Psoas muscle (tissue), 8 donors: ENCODE measurements at places on chromosomes 1 and 21. TPM values are rescaled to one million over a fixed set of nuclear protein-coding genes. Genes with fewer than 3 reads are reported as not detected.

DNA sequence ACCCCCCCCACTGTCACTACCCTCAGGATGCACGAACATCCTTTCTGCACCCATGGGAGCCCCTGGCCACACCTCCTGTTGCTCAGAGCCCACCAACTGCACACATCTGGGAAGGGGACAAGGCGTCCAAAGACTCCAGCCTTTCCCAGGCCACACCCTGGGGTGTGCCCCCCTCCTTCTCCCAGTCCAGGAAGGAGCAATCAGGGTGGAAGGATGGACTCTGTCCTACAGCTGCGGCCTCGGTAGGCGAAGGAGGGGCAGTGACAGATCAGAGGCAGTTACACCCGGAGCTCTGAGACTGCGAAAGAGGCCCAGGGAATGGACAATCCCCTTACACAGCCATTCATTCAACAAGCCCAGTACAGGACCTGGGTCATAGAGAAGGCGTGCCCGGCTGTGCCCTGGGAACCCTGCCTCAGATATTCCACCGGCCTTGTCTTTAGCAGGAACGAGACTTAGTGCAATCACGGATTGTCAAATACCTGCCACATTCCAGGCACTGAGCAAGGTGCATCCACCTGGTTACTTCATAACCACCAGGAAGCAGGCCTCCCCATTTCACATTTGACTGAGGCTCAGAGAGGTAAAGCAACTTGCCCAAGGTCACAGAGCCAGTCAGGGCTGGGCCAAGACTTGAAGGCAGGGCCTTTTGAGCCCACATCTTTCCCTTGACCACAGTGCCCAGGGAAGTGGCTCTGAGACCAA lies 9.4 kb downstream of the HSPG2 start:
- peak; percentile 91 for DNase-seq

- DNase-seq = no peak
Observed at GRCh38 chr1:44110916-44111315, 7.7 kb upstream of the KLF17 start.

- DNase-seq = no peak
Observed at GRCh38 chr1:229427572-229427971, 6.3 kb downstream of the ACTA1 start.

DNA sequence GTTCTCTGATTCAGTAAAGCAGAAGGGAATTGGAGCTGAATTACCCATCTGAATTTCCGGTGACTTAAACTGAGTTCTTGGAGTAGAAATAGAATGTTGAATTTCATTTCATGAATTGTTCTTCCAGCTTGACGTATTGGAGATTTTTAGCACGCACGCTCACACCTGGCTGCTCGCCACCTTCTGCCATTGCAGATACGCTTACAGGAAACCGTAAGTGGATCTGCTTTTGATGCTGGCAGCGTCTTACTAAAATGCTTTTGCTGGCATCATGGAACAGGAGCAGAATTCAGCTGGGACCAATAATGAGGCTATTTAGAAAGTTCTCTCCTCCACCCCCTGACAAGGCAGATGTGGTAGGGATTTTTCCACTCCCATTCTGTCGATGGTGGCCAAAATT lies 17.7 kb upstream of the ELAVL4 start:
- DNase-seq = no peak

- DNase-seq = no peak
Observed at GRCh38 chr1:224859651-224860050, 69.8 kb upstream of the DNAH14 start.

GRCh38 chr1:101259744-101260148 lies 22.9 kb downstream of the S1PR1 start:
- no peak for DNase-seq

DNA sequence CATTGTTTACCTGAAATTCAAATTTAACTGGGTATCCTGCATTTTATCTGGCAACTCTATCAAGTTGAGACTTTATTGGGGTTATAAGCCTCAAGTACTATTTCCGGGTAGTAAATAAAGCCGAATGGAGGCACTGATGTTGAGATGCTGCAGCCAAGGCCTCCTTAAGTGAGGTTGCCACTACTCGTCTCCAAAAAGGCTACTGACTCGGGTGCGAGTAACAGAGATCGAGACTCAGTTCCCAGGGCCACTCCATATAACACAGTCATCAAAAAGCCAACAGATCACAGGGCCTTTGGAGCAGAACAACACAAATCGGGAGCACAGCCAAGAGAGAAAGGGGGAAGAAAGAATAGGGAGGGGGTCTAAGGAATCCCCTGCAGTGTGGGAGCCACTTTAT lies 524 bp downstream of the COPA start:
- DNase-seq = no peak

ADAMTS1 gene
- polyA plus RNA-seq = 19.3 TPM

WNT2B gene
- 0.40 TPM for polyA plus RNA-seq

GRCh38 chr1:159900086-159900680 lies at the start of gene CFAP45:
Gene CFAP45 (minus strand): TSS chr1:159900165. CDS start chr1:159900098, 67 bp downstream.
- peak; percentile 76 for DNase-seq

GRCh38 chr1:109161858-109162606 lies 48.1 kb downstream of the ELAPOR1 start:
- DNase-seq = peak; percentile 30

GRCh38 chr1:234779160-234779538 lies 169.2 kb upstream of the IRF2BP2 start:
- no peak for DNase-seq

- DNase-seq = no peak
Observed at GRCh38 chr1:54681358-54681757, 34.3 kb upstream of the TTC4 start.

AZIN2 gene
- 0.61 TPM for polyA plus RNA-seq

REN gene
- polyA plus RNA-seq = not detected

- peak; percentile 36 for DNase-seq
Observed at GRCh38 chr1:85815906-85816305, 107.7 kb upstream of the ZNHIT6 start.

PTGER3 gene
- 0.24 TPM for polyA plus RNA-seq

DNA sequence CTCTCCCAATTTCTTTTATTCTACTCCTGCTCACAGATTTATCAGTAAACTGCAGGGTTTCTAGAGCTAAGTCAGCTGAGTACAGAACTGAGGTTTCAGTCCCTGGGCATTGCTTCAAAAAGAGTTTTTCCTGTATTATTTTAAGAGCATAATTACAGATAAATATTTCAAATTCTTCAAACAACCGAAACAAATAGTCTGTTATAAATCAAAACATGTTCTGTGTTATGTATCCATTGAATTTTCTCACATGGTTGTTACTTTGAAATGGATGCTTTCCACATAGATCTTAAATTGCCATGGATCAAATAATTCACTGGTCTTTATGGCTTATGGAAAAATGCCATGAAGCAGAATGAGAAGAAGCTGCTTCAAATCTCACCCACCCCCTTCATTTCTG lies 64.5 kb downstream of the LRRC8C start:
- DNase-seq = no peak

RNU1-1 gene
- not detected for polyA plus RNA-seq

DNA sequence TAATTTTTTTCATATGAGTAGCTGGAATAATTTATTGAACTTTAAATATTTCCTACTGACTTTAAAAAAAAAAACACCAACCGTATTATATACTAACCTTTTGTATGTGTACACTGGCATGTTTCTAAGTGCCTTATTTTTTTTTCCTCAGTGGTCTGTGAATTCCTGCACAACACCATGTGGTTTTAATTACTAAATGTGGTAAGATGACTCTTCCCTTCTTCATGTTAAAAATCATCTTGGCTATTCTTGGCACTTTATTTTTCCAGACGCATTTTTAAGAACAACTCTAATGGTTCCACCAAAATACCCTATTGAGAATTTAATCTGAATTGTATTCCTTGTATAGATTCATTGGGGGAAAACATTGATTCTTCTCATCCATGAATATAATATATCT lies 28.4 kb downstream of the PPP2R5A start:
- no peak for DNase-seq

- DNase-seq = peak; percentile 71
Observed at GRCh38 chr1:204151552-204152309, at the start of gene ETNK2. Gene ETNK2 (minus strand): TSS chr1:204152044. CDS start chr1:204151852, 192 bp downstream.

DNA sequence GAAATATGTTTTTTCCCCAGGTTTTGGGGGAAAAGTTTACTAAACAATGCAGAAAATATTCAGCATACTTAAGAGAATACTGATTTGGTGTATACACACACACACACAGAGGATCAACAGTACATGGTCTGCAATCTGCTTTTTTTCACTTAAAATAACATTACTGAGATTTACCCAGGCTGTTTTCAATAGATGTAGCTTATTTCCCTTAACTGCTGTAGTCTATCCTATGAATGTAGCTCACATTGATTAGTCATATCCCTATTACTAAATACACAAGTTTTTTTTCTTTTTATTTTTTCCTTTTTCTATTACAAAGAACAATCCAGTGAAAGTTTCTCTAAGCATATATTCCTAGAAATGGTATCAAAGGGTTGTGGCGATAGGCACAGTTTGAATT lies 266.7 kb upstream of the GREM2 start:
- no peak for DNase-seq

GRCh38 chr1:162670928-162671663 lies 38.8 kb downstream of the DDR2 start:
- no peak for DNase-seq

GRCh38 chr21:25790878-25791204 lies 56.1 kb downstream of the GABPA start:
- DNase-seq = no peak

GRCh38 chr1:7852804-7853683 lies at the start of gene UTS2:
Gene UTS2 (minus strand): TSS chr1:7853065. CDS start chr1:7853003, 62 bp downstream.
- DNase-seq = no peak

- DNase-seq = no peak
Observed at GRCh38 chr21:45588086-45588825, 46.0 kb upstream of the SLC19A1 start.

CCDC24 gene
- 2.3 TPM for polyA plus RNA-seq

DNA sequence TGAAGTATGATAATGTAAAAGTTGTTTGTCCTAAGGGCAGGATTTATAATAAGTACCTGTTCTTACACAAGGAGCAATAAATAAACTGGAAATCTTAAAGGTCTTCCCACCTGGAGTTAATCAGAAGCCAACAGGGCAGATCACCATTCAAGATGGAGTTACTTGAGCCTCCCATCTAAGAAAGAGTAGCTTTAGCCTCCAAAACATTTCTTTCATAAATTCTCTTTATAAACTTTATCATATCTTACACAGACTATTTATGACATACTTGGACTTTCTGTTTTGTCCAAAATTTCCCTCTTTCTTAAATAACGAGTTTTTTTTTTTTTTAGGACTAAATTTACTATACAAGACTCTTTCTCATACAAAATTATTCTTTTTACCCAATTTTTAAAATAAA lies 18.5 kb downstream of the OR2T1 start:
- no peak for DNase-seq

PYHIN1 gene
- not detected for polyA plus RNA-seq

- DNase-seq = no peak
Observed at GRCh38 chr1:101592845-101593244, 356.0 kb downstream of the S1PR1 start.

DNA sequence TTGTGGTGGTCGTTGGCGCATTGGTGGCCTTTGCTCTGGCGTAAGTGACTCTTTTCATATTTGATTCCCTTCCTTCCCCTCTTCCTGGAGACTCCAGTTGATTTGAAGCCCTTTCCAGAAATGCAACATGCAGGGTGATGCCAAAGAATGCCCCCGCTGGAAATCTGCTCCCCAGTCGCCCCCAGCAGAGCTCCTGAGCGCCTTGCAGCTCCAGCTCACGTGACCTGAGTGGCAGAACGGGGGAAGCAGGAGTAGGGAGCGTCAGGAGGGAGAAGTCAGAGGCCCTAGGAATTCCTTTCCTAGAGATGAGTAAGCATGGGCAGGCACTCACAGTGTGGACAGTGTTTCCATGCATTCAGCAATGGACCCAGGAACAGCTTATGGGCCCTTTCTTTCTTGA lies 255.9 kb downstream of the CACNA1E start:
- DNase-seq = no peak

LCA5L gene
- 3.3 TPM for polyA plus RNA-seq

- DNase-seq = no peak
Observed at GRCh38 chr1:48552420-48552819, 80.4 kb upstream of the SPATA6 start.

GRCh38 chr1:18452550-18452949 lies 28.2 kb upstream of the KLHDC7A start:
- DNase-seq = no peak

- no peak for DNase-seq
Observed at GRCh38 chr21:40845441-40845995, 1.4 kb downstream of the DSCAM start.

DNA sequence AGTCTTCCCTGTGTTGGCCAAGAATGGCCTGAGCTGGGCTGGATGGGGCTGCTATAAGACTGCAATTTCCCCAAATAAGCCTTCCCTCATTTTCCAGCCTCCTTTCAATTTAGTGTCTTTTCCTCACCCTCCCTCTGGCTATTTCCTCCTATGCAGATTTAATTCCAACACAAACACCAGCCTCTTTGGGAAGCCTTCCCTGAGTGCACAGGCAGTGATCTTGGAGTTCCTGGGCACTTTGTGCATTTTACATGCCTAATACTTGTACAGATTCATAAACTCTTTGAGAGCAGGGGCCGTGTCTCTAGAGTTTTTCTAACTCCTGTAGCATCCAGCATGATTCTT lies 91.1 kb upstream of the TLR5 start:
- DNase-seq = no peak

DNAJC6 gene
- polyA plus RNA-seq = 0.20 TPM

- DNase-seq = peak; percentile 52
Observed at GRCh38 chr1:206923009-206923960, 1.5 kb upstream of the FCMR start.
